Stimulated activated CD4-positive, alpha-beta T cell treated with anti-CD3 and anti-CD28 coated beads, Interleukin-4, amount 100 ng/mL, for 4 hours (primary cell): ENCODE measurements at places on chromosomes 2 and 18.

- no peak for DNase-seq
These were observed 314.7 kb upstream of the LYPD1 start for GRCh38 chr2:132984731-132985130.

- no peak for DNase-seq
These were observed 113.4 kb upstream of the PKDCC start for GRCh38 chr2:41934329-41934958.

DNA sequence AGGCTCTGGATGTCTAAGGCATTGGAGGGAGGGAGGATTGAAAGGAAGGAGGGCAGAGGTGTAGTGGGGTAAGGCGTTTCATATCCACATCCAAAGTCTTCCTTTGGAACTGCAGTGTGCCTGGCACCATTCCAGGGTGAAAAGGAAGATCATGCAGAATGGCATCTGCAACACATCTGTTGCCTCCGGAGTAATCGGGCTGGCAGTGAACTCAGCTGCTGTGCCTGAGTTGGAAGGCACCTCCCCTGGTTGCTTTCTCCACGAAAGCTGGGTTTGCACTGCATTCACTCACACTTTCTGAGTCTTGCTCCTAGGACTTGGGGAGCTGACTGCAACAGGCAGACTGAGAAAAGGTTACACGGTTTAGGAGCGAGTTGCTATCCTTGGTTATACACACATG is 30.3 kb upstream of the SEC11C start:
- no peak for DNase-seq

GRCh38 chr2:44098050-44098449 is 70.6 kb upstream of the PPM1B start:
- DNase-seq, result no peak

DNA sequence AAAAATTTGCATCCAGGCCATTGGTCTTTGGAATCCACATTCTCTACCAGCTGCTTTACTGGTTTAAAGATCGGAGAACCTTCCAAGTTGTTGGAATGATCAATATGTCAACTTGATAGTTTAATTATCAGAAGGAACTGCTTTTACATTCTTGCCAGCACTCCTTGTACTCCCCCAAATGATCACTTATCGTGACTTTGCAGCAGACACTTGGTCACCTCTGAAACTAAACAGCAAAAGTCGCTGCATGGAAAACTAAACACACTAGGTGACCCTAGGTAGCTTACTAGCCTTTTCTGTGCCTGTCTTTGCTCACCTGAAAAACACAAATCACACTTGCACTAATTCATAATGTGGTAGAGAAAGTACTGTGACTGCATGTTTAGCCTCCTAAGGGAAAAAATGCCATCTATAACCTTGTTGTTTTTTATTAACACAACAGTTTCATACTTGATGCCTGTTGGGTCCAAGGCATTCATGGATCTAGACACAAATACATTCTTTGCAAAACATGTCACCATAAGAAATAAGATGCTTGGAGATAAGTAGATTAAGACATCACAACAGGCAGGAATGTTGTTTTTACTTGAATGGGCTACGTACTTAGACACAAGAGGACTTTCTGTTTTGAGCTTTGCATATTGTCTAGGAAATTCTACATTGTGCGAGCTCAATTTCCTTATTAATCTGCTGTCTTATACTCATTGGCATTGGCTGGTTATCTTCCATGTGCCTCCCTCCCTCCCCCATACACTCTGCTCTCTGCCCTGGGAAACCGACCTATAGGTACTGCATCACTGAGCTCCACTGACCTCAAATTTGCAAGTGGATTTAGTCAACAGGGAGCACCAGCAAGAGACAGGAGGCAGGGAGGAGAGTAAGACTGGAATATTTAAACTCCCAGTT is 219.1 kb upstream of the STK17B start:
- DNase-seq, result no peak

GRCh38 chr2:85583667-85584353 is 421 bp upstream of the VAMP5 start:
- DNase-seq, result no peak

DNA sequence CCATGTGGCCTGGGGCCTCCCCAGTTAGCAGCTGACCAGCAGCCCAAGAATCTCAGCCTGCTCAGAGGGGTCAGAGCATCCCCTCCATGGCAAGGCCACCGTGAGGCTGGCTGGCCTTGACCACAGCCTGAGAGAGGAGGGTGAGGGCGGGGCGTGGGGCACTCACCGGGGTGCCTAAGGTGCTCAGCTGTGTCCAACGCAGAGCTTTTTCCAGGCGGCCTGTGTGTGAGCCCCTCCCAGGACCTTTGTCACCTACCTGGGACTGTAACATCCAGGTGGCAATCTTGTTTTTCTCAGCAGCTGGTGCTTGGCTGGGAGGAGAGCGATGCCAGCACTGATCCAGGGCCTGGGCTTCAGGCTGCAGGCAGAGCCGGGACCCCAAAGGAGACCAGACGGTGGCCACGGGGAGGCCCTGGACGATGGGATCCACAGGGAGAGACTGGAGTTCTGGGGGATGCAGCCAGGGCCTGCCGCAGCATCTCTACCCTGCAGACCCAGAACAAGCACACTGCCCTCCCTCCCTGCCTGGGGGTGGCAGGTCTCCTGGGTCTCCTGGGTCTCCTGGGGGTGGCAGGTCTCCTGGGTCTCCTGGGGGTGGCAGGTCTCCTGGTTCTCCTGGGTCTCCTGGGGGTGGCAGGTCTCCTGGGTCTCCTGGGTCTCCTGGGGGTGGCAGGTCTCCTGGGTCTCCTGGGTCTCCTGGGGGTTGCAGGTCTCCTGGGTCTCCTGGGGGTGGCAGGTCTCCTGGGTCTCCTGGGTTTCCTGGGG is 12.3 kb downstream of the SNED1 start:
- no peak for DNase-seq

- no peak for DNase-seq
These were observed 43.5 kb upstream of the ACVR1C start for GRCh38 chr2:157672129-157672528.

GRCh38 chr2:207073412-207073800 is 92.3 kb downstream of the KLF7 start:
- DNase-seq, result no peak

DNA sequence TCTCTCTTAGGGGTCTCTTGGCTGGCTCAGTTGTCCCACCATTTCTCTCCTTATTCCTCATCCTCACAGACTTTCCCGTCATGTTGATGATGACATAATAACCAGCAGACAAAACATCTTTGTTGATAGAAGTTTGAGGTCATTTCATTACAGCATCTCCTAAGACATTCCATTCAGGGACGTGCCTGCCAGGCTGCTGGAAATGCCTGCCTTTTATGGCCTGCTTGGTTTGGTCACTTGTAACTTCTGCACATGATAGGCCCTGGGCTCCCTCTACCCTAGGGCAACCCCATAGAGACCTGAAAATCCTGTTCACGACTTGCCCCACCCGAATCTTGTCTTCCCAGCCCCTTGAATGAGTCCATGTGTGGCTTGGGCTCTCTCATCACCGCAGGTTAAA is 81.7 kb downstream of the SDC1 start:
- DNase-seq, result no peak

- DNase-seq, result no peak
These were observed 803 bp upstream of the FIGN start for GRCh38 chr2:163736433-163737189.

DNA sequence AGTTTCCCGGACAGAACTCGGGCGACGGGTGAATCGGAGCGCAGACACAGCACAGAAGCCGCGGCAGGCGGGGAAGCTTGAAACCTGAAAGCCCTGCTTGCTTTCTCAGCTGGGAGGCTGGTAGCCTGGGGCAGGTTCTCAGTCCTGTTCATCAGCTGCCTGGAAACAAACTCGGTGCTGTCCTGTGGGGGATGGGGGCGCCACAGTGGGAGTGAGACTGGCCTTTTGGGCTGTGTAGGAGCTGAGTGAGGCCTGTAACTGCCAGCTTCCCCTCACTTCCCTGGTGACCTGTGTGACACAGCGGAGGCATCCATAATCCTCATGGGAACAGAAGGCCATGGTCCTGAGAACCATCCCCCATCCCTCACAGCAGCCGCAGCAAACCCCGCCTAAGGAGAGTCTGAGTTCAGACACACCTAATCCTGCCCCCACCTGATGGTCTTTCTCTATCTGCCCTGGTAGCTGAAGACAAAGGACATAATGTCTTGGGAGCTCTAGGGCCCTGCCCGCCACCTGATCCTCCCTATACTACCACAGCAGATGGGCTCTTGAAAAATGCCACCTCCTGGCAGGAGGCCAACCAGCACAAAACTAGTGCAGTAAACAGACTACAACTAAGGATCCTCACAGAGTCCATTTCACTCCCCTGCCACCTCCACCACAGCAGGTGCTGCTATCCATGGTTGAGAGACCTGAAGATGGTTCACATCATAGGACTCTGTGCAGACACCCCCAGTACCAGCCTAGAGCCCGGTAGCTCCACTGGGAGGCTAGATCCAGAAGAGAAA is 52.7 kb upstream of the LDLRAD4 start:
- no peak for DNase-seq

GRCh38 chr2:25079050-25079635 is 37.3 kb downstream of the EFR3B start:
- no peak for DNase-seq

GRCh38 chr18:49365346-49365745 is 95.1 kb downstream of the DYM start:
- DNase-seq, result no peak

- DNase-seq, result no peak
These were observed 22.4 kb downstream of the LHCGR start for GRCh38 chr2:48733067-48733503.

DNA sequence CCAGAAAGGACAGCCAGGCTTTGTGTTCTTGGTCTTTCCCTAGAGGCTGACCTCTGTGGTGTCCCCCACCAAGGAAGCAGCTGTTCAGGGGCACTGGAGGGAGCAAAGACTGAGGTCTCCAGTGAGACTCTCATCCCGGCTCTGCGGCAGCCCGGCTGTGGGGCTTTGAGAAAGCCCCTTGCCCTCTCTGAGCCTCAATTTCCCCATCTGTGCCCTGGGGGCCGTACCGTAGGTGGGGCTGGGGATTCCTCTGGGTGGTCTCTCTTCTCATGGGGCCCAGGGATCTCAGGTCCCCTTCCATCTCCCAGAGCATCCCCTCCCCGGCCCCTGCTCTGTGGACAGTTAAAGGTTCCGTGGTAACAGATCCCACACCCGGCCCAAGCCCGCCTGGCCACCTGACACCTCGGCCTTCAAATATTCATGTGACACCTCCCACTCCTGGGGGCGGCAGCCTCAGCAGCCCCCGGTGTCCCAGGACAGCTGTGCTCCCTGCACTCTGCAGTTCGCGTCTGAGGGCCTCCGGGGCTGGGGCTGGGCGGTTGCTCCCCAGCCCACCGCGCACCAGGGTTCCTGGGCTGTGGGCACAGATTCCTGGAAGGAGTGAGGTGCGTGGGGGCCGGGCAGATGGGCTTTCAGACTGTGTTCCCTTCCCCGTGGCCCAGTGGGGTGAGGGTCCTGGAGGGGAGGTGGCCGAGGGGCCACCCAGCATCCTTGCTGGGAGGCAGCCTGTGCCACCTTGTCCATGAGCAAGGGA is 15.1 kb upstream of the KLHL30 start:
- DNase-seq, result no peak

DNA sequence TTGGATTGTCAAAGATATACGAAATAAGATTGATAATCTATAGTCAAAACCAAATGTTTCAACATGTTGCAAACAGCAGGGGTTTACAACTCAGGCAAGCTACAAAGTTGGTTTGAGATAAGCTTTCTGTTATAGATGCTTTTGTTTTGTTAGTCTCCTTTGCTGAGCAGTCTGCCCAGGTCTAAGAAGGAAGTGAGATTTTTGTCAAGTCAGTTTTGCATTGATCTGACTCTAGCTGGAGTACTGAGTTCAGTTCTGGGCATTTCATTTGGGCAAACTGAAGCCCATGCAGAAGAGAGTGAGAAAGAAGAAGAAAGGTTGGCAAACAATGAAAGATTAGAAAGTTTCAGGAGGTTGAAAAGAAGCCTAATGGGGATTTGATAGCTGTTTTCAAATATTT is 983.0 kb upstream of the SLC39A10 start:
- no peak for DNase-seq

GRCh38 chr2:233125455-233126065 is 65.4 kb downstream of the INPP5D start:
- no peak for DNase-seq

DNA sequence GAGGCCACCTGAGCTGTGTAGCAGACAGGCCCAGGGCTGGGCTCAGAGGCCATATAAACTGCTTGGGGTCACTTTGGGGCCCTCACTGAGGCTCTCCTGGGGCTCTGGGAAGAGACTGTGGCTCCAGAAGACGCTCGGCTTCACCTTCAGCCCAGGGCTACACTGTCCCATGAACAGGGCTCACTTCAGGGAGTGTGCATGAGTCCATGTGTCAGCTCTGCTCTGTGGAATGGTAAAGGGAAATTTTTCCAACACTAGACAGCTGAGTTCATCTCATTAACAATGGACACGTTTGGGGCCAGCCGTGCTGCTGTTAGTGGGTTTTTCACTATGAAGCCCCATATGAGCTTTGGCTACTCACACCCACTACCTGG is 65.4 kb upstream of the TFCP2L1 start:
- DNase-seq, result no peak

DNA sequence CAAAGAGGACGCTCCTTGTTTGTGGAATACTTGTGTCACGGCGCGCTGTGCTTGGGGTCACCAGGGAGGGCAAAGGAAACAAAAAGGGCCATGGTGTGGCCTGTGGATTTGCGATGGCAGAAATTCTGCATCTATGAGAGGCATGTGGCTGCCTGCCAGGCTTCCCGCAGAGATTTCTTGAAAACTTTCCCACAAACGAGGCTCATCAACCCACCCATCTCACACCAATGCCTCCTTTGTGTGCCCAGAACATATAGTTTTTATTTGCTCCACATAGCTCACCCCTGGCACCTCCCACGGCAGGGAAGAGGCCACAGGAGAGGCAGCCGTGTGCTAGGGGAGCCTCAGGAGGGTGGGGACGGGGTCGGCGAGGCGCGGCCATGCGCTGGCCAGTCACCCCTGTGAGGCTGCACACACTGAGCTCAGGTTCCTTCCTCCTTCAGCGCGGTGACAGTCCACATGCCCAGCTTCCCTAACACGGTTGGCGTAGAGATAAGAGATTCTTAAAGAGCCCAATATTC is 100.3 kb downstream of the MBP start:
- no peak for DNase-seq

DNA sequence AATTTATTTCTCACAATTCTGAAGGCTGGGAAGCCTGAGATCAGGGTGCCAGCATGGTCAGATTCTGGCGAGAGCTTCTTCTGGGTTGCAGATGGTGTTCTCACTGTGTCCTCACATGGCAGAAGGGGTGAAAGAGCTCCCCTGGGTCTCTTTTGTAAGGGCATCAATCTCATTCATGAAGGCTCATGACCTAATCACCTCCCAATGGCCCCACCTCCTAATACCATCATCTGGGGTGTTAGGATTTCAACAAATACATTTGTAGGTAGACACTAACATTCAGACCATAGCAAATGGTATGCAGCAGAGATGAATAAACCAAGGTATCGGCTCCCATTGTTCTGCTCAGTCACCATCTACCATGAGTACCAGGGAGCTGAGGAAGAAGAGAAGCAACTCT is 32.7 kb downstream of the YPEL5 start:
- no peak for DNase-seq

- DNase-seq, result no peak
These were observed 104.5 kb downstream of the ZNF516 start for GRCh38 chr18:76390452-76391035.

DNA sequence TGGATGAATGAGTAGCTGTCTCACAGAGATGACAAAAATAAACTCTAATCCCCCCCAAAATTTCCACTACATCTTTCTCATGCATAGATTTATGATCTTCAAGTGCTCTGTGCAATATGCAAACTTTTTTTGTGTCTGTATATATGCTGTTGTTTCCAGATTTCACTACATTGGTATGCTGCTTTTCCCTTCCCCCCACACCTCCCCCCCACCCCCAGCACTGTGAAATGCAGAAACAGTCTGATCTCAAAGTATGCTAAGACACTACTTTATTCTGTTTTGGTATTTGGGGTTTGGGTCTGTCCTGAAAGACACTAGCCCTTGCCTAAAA is 524 bp upstream of the KLHL14 start:
- DNase-seq, result no peak
